ENCODE measurements at places on chromosomes 5 and 9.
A peak's percentile ranks its signal among the peaks of the same experiment; 100 is the strongest.

DNA sequence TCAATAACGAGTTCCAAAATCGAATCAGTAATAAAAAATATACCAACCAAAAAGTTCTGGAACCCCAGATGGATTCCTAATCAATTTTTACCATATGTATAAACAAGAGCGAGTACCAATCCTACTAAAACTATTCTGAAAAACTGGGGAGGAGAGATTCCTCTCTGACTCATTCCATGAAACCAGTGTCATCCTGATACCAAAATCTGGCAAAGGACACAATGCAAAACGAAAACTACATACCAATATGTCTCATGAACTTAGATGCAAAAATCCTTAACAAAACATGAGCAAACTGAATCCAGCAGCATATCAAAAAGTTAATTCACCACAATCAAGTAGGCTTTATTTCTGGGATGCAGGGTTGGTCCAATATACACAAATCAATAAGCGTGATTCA, 30.5 kb upstream of the MACIR start:
- DNase-seq: no peak

GRCh38 chr9:112404508-112404932, 24.6 kb downstream of the HSDL2 start:
- DNase-seq: no peak

DNA sequence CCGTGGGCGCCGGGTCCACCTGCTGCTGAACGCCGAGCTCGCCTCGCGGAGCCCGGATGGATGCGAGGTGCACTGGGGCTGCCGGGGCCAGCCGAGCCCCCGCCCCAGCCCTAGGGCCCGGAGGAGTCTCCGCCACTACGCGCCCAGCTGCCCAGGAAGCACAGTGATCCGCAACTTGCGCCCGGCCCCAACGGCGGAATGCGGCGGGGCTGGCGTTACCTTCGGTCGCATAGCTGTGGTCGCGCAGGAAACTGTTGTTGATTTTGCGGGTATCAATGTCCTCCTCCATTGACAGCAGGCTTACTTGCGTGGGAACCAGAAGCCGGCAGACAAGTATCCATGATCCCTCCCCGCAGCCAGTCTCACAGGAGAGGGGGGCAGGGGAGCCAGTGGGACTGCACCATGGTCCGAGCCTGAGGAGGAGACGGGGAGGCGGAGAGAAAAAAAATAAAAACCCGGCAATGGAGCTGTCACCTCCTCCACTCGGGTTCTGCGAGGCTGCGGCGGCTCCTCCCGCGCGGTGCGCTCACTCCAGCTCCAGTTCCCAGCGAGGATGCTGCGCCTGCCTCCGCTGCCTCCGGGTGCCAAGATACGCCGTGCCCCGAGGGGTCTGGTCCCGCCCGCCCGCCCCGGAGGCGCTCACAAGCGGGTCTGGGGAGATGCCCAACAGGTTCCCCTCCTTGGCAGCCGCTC, 628 bp downstream of the PPP2R2B start:
- peak; percentile 52 for DNase-seq

DNA sequence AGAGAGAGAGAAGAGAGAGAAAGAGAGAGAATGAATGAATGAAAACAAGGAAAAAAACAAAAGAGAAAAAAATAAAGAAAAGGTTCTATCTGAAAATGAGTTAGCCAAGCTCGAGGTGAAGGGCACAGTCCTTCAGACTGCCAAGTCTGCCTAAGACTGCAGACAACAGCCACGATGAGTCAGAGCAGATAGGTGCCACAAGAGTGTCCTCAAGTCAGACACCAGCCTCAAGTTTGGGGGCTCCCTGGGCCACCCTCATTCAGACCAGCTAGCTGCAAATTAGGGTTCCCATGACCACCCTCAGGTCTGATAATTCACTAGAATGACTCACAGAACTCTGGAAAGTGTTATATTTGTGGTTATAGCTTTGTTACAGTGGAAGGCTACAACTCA, 13.9 kb upstream of the HABP4 start:
- no peak for DNase-seq

GRCh38 chr5:79771387-79771786, 81.8 kb downstream of the CMYA5 start:
- DNase-seq: no peak

- no peak for DNase-seq
Observed at GRCh38 chr5:169880012-169880663, 100.2 kb downstream of the INSYN2B start.

DNA sequence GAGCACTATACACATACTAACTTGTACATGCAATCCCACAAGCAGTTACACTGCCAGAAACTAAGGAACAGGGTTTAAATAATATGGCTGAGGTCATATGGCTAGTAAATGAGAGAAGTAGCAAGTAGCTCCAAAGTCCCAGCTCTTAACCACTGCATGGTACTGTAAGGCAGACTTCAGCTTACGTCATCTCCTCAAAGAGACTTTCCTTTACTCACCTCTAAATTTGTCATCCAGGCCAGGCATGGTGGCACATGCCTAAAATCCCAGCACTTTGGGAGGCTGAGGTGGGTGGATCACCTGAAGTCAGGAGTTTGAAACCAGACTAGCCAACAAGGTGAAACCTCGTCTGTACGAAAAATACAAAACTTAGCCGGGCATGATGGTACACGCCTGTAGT, 20.4 kb upstream of the SELENOP start:
- DNase-seq: no peak

DNA sequence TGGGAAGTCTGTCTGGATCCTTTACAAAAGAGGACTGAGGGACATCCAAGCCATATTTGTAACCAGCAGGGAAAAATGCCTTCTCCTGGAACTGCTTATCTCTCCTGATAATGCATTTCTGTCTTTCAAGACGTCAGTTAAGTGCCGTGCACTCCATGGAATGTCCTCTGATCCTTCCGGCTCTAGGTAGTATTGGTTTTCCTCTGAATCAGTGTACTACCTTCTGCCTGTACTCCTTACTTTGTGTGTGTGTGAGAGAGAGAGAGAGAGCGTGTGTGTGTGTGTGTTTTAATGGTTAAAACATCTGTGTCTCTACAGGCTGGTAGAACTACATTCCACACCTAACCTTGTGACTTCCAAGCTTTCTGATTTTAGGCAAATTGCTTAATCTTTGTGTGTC, 89.9 kb downstream of the PIP5K1B start:
- DNase-seq: no peak

Data from NCI-H2171 treated with DMSO at 0.1 percent for 48 hours (cell line).